ENCODE measurements at places on chromosomes 6 and 20. TPM values are rescaled to one million over a fixed set of nuclear protein-coding genes. Genes with fewer than 3 reads are reported as not detected.
A peak's percentile ranks its signal among the peaks of the same experiment; 100 is the strongest.

- peak; percentile 92 for ATAC-seq
These were observed 49.5 kb downstream of the TRERF1 start for GRCh38 chr6:42402184-42402583.

GRCh38 chr6:137206577-137206976 is 12.6 kb downstream of the IFNGR1 start:
- ATAC-seq, result no peak

DNA sequence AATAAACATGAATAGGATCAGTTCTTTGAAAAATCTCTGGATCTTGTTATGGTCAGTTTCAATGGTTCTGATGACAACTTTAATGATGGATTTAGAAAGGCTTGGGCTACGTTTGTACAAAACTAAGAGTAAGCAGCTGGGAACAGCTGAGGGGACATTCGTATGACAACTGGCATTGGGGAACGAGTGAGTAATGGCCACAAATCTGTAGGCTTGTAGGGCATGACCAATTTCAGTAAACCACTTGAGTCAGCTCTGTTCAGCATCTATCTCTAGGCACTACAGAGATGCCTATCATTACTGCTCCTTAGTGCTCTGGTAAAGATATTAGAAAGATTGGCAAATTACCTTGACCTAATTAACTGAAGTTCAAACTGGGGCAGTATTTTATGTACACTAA is 1375.6 kb downstream of the EPHA7 start:
- no peak for ATAC-seq

Gene ESR1
- not detected for total RNA-seq

Gene TREM1
- total RNA-seq, result not detected

Gene KIF25
- total RNA-seq, result 1.8 TPM

Gene NRSN2
- total RNA-seq, result 5.2 TPM

Gene SOBP
- not detected for total RNA-seq

All from activated T-helper 17 cell treated with anti-CD3 and anti-CD28 coated beads, Interleukin-2, amount 50 U/mL, for 72 hours (primary cell).